ENCODE measurements at places on chromosomes 5 and 9. TPM values are rescaled to one million over a fixed set of nuclear protein-coding genes. Genes with fewer than 3 reads are reported as not detected.

DNA sequence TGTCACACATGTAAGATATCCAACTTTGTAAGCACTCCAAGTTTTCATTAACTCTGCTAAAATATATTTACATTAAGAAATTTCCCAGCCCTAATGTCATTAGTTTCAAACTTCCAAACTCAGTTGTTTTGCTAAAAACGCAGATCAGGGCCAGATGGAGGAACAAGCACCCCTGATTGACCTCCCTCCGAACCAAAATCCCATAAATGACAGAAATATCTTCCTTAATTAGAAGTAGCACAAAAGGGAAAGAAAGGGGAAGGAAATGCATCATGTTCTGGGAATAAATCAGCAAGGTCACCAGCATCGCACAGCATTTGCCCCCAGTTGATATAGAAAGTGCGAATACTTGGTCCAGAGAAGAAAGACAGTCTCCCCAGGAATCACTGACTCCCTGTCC lies 61.4 kb upstream of the RUFY1 start:
- no peaks in the 10 kb centered on the region for H3K4me1 ChIP-seq
- no peak for DNase-seq

Gene CCL28
- not detected for total RNA-seq

- peak overlapping the region; percentile 68 for H3K4me3 ChIP-seq
- H3K27ac ChIP-seq, result peak overlapping the region; percentile 41
- H3K27me3 ChIP-seq, result no peaks in the 10 kb centered on the region
- no peak for DNase-seq
These were observed 1.6 kb upstream of the SEC16A start for GRCh38 chr9:136484153-136485048.

Gene DOLPP1
- 19.3 TPM for total RNA-seq

DNA sequence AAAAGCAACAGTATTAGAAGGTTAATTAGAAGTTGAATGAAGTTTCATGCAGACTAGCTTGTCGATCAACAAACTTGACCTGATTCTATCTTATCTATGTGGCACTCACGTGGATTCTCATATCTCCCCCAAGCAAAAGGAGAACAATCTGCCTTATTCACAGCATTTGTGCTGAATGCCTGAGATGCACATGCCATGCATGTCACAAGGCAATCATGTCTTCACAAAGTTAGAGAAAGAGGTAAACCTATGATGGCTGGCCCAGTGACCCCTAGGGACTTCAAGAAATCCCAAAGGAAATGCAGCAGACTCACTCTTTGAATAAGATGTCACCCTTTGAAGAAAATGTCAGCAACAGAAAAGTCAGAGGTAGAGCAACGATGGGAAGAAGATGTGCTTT lies 17.6 kb upstream of the SHOC1 start:
- no peaks in the 10 kb centered on the region for H3K27me3 ChIP-seq
- no peak overlapping the region for H3K27ac ChIP-seq
- DNase-seq, result no peak
- peaks cover 3% of the 10 kb centered on the region for H3K36me3 ChIP-seq
- H3K4me3 ChIP-seq, result no peak overlapping the region

DNA sequence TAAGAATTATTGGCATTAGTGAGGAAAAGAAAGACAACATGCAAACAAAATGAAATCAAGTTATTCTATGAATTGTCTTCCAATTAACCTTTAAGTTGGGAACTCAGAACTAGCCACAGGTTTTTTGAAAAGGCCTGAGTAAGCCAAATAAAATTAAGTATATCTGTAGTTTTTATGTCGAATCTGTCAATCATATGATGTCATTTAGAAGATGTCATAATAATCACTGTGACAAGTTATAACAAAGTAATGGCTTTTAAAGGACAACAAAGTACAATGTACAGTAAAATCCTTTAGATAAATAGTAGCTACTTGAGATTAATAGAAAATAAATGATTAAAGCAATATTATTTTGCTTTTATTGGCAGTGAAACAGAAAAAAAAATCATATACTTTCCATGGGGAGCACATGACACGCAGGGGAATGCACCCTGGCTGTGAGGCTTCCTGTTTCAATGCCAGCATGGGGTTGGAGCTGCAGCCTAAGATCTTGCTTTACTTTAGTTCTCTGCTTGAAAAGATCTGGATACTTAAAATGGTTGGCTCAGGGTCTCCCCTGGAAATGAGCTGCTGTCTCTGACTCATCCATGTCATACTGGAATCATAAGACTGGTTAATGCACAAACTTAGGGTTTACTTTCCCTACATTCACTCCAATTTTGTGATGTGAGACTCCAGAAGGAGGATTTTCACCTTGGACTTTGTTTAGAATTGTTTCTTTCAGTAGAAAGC lies 284.3 kb downstream of the TAF11L14 start:
- DNase-seq, result no peak
- no peaks in the 10 kb centered on the region for H3K27me3 ChIP-seq
- peak overlapping the region; percentile 87 for H3K27ac ChIP-seq
- H3K4me3 ChIP-seq, result peak overlapping the region; percentile 12
- H3K36me3 ChIP-seq, result peaks cover 7% of the 10 kb centered on the region

Gene LIFR
- 8.1 TPM for total RNA-seq

- no peak for DNase-seq
- H3K27ac ChIP-seq, result no peak overlapping the region
- H3K4me3 ChIP-seq, result no peak overlapping the region
- H3K36me3 ChIP-seq, result no peaks in the 10 kb centered on the region
- H3K27me3 ChIP-seq, result peaks cover 6% of the 10 kb centered on the region
These were observed 226.8 kb downstream of the TMEM167A start for GRCh38 chr5:82850393-82850792.

DNA sequence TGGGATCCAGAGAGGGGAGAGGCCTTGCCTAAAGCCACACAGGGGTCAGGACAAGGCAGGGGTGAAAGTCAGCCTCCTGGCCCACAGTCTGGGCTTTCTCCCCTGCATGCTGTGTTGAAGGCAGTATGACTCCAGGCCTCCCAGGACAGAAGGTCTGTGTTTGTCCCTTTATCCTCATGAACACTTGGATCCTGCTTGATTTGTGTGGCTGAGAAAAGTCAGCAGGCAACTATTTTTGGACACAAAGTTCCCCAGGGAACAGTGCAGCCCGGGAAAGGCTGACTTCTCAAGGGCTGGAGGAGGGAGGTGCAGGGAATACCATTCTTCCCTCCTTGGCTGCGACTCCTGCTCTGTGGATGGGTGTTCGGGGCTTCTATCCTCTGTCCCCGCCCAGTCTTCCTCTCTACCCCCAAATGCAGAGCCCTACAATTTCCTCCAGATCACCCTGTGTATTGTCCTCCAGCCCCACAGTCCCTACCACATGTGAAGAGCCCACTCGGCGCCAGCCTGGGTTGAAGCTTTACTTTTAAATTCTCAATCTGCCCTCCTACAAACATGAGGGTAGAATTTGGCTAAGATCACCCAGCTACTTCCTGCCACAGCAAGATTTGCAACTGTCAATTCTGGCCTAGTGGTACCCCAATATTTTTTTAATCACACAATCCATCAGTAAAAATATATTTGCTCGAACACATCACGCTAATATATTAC lies 4.1 kb downstream of the AKNA start:
- DNase-seq, result no peak
- peak overlapping the region; percentile 91 for H3K27ac ChIP-seq
- H3K27me3 ChIP-seq, result no peaks in the 10 kb centered on the region
- peak overlapping the region; percentile 47 for H3K4me3 ChIP-seq
- peaks cover 68% of the 10 kb centered on the region for H3K4me1 ChIP-seq

Gene F2RL1
- total RNA-seq, result 2.0 TPM

- peaks cover 17% of the 10 kb centered on the region for H3K27me3 ChIP-seq
- H3K4me3 ChIP-seq, result no peak overlapping the region
- no peak overlapping the region for H3K27ac ChIP-seq
- DNase-seq, result no peak
- H3K36me3 ChIP-seq, result no peaks in the 10 kb centered on the region
- no peaks in the 10 kb centered on the region for H3K4me1 ChIP-seq
These were observed 107.2 kb downstream of the RASGRF2 start for GRCh38 chr5:81067406-81067805.

Gene ECSCR
- not detected for total RNA-seq

GRCh38 chr9:19485193-19485592 lies 76.4 kb downstream of the ACER2 start:
- no peak overlapping the region for H3K4me3 ChIP-seq
- no peak overlapping the region for H3K27ac ChIP-seq
- no peaks in the 10 kb centered on the region for H3K4me1 ChIP-seq

Gene PRRX2
- total RNA-seq, result 5.6 TPM
